GF-D8 (cell line): ENCODE measurements at places on chromosomes 12 and 14.

DNA sequence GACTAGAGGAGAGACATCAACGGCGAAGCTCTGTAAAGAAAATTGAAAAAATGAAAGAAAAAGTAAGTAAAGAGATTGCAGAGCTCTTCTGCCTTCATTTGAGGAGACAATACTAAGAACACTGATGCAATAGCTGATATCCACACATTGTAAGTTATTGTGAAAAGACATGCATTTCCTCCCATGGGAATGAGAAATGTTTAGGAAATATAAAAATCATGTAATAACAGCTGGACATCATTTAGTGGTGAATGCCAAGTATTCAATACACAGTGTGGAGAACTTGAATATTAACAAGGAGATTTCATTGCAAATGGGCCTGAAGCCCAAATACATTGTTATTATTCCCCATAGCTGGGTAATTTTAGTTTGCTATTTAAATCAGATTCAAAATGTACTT, 179.2 kb downstream of the KICS2 start:
- DNase-seq = no peak

DNA sequence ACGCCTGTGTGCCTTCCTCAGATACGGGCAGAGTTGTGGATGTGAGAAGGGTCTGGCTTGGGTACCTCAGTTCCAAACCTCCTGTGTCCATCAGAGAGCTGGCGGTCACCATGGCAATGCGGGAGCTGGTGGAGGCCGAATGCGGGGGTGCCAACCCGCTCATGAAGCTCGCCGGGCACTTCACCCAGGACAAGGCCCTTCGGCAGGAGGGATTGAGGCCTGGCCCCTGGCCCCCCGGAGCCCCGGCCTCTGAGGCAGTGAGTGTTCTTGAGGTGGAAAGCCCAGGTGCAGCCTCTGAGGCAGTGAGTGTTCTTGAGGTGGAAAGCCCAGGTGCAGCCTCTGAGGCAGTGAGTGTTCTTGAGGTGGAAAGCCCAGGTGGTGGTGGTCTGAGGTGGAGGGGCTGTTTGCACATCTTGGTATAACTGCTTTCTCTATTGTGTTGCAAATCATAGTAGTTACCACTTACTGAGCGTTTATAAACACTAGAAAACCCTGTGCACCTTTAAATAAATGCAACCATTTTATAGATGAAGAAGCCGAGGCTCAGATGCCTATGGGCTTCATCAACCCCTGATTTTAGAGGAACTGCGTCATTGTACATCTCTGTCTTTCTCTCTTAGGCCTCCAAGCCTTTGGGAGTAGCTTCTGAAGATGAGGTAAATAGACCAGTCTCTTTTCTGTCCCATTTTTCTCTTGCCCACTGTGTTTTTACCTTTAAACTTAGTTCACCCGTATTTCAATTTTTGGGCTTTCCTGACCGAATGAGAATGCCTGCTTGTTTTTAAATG, 976 bp downstream of the PEX5 start:
- no peak for DNase-seq

DNA sequence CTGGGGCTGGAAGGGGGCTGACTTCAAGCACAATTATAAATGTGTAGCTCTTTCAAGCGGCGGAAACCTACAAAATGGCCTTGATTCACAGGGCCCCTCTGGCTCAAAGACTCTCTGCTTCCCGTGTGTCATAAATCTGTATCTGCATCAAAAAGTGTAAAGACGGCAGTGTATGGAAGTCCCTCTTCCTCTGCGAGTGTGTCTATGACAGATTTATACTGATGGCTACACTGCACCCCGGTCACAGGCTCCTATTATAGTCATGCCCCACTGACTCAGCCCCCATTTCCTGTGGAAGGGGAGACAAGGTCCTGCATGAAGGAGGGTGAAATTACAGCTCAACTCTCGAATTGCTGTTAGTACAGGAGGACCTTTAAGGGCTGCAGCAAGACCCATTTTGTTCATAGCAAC, 68.6 kb downstream of the HMGA2 start:
- no peak for DNase-seq

DNA sequence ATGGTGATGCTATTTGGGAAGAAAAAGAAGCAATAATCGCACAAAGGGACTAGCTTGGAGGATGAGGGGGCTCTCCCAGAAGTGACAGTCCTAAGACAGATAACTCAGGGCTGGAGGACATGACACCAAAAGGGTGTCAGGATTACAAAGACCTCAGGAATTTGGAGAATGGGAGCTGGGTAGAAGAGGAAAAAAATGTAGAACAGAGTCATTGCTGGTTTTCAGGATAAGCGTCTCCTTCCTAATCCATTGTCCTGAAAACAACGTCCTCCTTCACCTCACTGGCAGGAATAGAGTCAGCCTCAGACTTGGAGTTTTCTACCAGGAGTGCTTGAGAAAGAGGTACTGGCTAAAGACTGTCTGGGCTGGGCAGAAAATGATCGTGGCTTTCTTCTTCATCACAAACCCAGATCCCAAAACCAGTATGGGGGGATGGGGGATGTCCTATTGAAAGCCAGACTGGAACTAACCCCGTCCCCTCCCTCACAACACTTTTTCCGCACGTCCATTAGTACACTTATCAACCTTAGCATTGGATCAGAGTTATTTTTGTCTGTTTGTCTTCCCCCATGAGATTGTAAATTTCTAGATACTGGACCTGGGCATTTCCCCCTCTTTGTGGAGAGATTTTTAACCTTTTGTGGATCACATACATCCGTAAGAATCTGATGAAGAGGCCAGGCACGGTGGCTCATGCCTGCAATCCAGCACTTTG, 14.3 kb downstream of the B4GALNT3 start:
- DNase-seq = no peak

- no peak for DNase-seq
These were observed 7.8 kb downstream of the GALNT6 start for GRCh38 chr12:51383269-51383905.

- no peak for DNase-seq
These were observed 105.0 kb downstream of the DAD1 start for GRCh38 chr14:22483863-22484593.

- DNase-seq = peak; percentile 21
These were observed 28.6 kb downstream of the ABCB9 start for GRCh38 chr12:122937622-122938091.

DNA sequence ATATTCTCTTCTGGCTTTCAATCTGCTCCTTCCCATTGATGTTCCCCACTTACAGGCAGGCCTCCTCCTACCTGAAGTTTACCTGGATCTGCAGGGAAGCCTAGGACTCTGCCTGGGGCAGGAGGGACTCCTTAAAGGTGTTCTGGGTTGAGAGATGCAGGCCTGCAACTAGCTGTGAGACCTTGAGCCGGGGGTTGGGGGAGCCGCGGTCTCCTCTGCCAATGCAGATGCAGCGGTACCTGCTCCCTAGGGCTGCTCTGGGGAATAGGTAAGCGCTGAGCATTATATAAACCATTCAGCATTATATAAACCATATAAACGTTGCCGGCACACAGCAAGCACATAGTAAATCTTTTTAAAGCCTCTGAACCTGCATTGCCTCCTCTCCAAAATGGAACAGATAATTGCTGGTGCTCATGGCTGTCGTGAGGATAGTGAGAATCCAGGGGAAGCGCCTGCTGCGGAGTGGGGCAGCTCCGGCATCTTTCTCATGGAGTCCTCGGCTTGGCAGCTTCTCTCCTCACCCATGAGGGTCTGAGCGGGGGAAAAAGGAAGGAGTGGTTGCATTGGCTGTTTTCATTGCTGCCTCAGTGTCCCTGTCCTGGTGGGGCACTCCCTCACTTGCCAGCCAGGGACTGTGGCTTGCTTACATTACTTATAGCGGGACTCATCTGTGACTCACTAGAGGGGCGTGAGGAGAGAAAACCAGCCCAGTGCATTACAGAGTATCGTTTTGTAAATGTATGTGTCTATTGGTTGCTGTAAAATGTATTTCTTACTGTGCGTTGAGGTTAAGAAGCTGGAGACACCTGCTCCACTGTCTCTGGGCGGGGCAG, 12.5 kb upstream of the KRT80 start:
- DNase-seq = no peak

DNA sequence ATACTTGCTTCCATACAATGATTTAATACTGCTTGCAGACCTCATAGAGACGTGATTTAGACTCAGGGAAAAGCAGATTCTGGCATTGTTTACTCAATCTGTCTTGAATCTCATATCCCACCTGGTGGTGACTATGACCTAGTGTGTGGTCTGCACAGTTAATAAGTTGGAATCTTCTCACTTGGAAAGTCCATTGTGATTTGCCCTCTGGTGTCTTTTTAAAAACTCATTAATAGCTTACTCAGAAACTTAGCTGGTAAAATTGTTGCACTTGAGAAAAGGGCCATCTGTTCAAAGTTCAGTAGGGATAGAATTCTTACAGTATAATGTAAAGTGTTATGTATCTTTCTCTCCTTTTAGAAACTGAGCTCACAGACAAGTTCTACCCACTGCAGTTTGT, 106.0 kb downstream of the PELI2 start:
- no peak for DNase-seq

DNA sequence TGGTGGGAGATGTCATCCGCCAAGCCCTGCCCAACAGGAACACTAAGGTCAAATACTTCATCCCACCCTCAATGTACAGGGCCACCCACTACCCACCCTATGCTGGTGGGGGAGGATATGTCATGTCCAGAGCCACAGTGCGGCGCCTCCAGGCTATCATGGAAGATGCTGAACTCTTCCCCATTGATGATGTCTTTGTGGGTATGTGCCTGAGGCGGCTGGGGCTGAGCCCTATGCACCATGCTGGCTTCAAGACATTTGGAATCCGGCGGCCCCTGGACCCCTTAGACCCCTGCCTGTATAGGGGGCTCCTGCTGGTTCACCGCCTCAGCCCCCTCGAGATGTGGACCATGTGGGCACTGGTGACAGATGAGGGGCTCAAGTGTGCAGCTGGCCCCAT, 3.5 kb downstream of the B3GNT4 start:
- DNase-seq = no peak

DNA sequence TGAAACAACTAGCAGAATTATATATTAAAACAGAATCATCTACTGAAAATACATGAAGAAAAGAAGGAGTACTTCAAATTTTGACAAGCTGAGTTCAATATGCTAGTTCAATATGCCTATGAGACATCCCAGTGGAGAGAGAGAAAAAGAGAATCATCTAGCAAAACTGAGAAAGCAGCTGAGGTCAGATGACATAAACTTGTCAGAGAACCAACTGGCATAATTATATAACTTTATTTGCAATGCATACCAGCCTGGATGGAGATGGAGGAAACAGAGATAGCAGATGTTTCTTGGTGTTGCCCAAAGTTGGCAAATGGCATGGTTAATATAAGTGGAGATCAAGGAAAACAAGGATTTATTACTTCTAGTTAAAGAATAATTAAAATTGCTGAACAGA, 148.7 kb upstream of the PDZRN4 start:
- DNase-seq = no peak

DNA sequence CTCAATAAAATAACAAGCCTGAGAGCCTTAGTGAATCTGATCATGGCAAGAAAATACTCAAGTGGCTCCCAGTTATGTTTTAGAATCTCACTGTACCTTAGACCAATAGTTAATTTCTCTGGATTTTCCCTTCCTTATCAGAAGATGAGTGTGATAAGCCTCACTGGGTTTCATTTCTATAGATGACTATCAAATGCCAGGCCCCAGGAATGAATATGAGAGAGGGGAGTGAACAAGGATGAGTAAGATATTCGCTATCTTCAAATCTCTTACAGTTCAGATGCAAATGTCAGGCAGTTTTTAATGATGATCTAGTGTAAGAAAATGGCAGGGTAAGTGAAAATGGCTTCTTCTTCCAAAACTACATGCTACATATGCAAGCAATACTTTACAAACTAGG, 26.1 kb upstream of the OR10P1 start:
- DNase-seq = no peak

GRCh38 chr12:27289414-27289813, 43.2 kb upstream of the BMAL2 start:
- DNase-seq = no peak

DNA sequence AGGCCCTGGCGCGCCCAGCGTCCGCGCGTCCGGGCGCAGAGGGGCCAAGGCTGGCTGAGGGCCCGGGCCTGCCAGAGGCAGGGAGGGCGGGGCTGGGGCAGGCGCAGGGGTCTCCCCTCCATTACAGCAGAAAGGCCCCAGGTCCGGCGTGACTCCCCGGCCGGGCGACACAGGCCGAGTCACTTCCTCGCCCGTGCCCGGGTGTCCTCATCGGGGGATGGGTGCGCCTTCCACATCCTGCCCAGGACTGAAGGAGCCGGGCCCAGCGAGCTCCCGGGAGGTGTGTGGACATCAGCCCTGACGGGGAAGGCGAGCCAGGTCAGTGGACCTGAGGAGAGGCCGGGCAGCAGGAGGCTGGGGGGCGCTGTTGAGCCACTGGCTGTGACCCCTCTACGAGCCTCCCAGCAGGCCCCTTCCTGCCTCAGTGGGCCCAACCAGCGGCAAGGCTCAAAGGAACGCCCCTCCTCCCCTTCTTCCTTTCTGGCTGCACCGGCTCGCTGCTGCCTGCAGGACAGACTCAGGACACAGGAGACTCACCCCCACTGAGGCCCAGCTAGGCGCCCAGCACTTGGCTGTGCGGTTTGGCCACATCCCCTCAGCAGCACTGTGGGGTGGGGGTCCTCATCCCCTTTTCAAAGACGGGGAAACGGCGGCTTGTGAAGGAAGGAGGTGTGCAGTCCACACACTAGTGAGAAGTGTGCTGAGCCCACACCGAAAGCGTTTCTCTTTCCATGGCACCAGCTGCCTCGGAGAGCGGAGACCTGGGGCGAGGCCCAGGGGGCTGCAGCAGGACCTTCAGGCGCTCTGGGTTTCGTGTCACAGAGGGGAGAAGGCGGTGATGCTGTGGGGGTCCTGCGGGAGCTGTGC, 606 bp downstream of the TNFAIP2 start:
- DNase-seq = no peak

GRCh38 chr14:103628221-103628683, 759 bp upstream of the KLC1 start:
- no peak for DNase-seq

DNA sequence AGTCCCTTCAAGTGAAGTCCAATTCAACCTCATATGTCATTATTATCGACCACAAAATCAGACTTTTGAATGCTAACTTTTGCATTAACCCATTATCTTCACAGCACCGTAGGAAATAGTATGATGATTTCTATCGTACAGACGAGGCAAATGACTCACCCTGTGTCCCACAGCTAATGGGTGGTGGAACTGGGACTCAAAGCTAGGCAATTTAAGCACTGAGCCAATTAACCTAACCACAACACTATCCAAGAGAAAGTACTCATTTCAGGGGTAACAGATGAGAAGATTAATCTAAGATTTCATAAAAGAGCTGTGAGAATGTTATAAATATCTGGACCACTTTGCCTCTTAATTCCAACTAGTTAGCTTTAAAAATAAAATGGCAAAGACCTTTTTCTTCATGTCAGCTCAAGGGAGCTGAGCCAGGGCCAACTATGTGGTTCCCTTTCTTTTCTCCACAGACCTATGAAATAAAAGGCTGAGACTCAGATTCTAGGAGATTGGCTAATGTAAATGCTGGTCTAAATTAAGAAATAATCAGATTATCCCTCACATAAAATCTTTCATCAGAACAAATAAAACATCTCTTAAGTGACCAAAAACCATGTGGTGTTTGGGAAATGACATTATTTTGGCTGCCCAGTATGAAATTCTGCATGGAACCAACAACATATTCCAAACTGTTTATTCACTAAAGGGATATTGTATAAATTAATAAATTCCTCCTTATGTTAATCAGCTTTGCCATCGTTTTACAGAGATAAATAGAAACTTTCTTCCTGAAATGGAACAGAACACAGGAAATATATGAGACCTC, 4.9 kb downstream of the PTGER2 start:
- DNase-seq = no peak

- peak; percentile 31 for DNase-seq
These were observed 5.6 kb upstream of the CRIP1 start for GRCh38 chr14:105480807-105481801.

GRCh38 chr12:78095623-78096022, 264.9 kb downstream of the NAV3 start:
- no peak for DNase-seq
